ENCODE measurements at places on chromosomes 6 and 20. TPM values are rescaled to one million over a fixed set of nuclear protein-coding genes. Genes with fewer than 3 reads are reported as not detected.

The FBXO9 gene
- polyA plus RNA-seq: 44.3 TPM

The FOXA2 gene
- polyA plus RNA-seq: not detected

The ANKEF1 gene
- 6.0 TPM for polyA plus RNA-seq

The POLR1H gene
- 123 TPM for polyA plus RNA-seq

The TUBB1 gene
- polyA plus RNA-seq: 0.14 TPM

The RIMS1 gene
- not detected for polyA plus RNA-seq

The OR2J3 gene
- not detected for polyA plus RNA-seq

DNA sequence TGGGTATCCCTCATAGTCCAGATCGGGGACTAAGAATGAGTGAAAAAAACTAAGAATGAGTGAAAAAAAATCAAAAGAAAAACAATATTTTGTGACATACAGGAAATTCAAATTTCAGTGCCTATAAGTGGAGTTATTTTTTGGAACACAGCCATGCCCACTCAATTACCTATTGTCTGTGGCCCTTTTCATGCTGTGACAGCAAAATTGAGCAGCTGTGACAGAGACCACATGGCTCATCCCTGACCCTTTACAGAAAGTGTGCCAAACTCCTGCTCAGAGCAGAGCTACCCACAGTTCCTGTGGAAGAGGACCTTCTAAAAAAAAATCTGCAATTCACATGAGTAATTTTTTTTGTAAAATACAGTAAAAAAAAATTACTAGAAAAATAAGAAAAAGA is 1.4 kb downstream of the NCR2 start:
- no peaks in the 10 kb centered on the region for H3K27me3 ChIP-seq
- H3K27ac ChIP-seq: no peak overlapping the region
- no peaks in the 10 kb centered on the region for H3K36me3 ChIP-seq

DNA sequence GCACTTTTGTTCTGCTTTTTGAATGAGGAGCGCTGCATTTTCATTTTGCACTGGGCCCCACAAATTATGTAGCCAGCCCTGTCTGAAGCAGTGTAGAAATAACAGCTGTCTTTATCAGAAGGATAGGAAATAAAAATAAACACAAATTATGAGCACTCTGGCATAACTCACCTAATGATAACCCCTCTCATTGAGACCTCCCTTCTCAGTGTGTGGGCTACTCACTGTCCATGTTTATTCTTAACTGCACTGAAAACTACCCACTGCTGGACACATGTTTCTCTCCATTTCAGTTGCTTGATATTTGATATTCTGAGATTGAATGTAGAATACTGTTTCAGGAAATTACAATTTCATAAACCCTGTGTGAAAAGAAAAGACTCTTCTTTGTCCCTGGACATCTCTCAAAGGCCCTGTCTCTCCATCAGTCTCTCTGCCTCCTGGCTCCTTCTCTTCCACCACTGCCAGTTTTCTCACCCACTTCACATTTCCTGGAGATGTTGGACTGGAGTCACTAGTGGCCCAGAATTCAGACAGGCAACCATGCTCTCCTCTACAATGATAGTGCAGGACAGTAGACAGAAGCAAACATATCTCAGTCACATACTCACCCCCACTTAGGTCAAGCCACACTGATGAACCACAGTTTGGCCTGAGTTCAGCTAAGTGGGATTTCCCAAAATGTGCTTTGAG is 29.6 kb upstream of the SAYSD1 start:
- H3K4me3 ChIP-seq: no peak overlapping the region
- no peaks in the 10 kb centered on the region for H3K4me1 ChIP-seq
- DNase-seq: no peak

DNA sequence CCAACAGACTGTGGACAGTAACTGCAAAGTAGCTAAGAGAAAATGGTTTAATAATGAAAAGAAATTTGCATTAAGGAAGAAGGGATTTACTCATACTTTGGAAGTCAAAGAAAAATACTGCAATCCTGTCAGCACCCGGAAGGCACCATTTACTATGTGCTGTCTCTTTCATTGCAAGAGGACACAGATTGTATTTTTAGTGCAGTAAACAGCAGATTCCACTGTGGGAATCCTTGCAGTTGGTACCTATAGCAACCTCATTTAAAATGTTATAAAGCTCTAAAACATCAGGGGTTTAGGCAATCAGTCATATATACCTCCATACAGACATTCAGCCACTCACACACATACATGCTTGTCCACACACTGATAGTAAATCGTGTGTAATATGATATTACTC is 346.8 kb downstream of the PKHD1 start:
- no peaks in the 10 kb centered on the region for H3K4me1 ChIP-seq
- no peak for DNase-seq

- no peaks in the 10 kb centered on the region for H3K27me3 ChIP-seq
- no peaks in the 10 kb centered on the region for H3K36me3 ChIP-seq
- no peaks in the 10 kb centered on the region for H3K4me1 ChIP-seq
- no peak overlapping the region for H3K4me3 ChIP-seq
- DNase-seq: no peak
- no peak overlapping the region for H3K27ac ChIP-seq
Measured at GRCh38 chr20:58608096-58608840, 42.8 kb upstream of the STX16 start.

GRCh38 chr6:23510778-23511510 is 615.1 kb upstream of the NRSN1 start:
- no peaks in the 10 kb centered on the region for H3K27me3 ChIP-seq
- H3K36me3 ChIP-seq: no peaks in the 10 kb centered on the region
- H3K27ac ChIP-seq: no peak overlapping the region
- DNase-seq: no peak

- H3K36me3 ChIP-seq: peaks cover 7% of the 10 kb centered on the region
- DNase-seq: peak; percentile 77
- peak overlapping the region; percentile 96 for H3K27ac ChIP-seq
- peaks cover 60% of the 10 kb centered on the region for H3K4me1 ChIP-seq
- peak overlapping the region; percentile 100 for H3K4me3 ChIP-seq
- H3K27me3 ChIP-seq: no peaks in the 10 kb centered on the region
Measured at GRCh38 chr6:139135578-139136545, 982 bp downstream of the HECA start.

DNA sequence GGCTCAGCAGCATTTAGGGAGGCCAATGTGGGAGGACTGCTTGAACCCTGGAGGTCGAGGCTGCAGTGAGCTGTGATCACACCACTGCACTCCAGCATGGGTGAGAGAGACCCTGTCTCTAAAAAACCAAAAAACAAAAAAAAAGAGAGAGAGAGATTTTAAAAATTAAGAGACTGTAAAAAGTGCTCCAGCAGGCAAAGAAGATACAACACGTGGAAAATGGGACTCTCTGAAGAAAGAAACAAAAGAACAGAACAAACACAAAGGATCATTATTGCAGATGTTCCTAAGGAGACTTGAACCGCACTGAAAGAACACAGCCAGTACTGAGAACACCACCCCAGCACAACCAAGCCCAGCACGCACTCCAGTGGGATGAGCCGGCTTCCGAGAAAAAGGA is 74.2 kb downstream of the TAF4 start:
- DNase-seq: no peak
- H3K4me1 ChIP-seq: no peaks in the 10 kb centered on the region
- no peak overlapping the region for H3K27ac ChIP-seq
- no peak overlapping the region for H3K4me3 ChIP-seq
- peaks cover 82% of the 10 kb centered on the region for H3K36me3 ChIP-seq

DNA sequence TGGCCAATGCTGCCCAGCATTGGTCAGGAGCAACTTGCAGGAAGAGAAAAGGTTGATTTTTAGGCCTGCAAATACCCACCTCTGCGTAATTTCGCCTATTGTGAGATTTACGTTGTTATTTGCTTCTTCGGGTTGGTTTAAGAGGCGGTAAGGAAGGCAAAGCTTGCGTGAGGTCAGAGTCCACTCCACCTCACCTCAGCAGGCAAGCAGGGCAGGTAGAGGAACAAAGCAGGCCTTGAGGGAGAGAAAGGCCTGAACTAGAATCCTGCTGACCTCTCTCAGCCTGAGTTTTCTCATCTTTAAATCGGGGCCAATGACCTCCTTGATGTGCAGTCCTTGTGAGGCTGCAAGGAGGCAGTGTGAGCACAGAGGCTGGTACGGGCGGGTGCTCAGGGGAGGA is 239.1 kb downstream of the CDC5L start:
- peaks cover 5% of the 10 kb centered on the region for H3K27me3 ChIP-seq
- no peak for DNase-seq
- H3K36me3 ChIP-seq: no peaks in the 10 kb centered on the region
- no peak overlapping the region for H3K27ac ChIP-seq
- no peaks in the 10 kb centered on the region for H3K4me1 ChIP-seq

- H3K4me3 ChIP-seq: no peak overlapping the region
- H3K27ac ChIP-seq: no peak overlapping the region
- no peaks in the 10 kb centered on the region for H3K27me3 ChIP-seq
- no peak for DNase-seq
Measured at GRCh38 chr6:21873562-21873961, 280.0 kb downstream of the SOX4 start.

DNA sequence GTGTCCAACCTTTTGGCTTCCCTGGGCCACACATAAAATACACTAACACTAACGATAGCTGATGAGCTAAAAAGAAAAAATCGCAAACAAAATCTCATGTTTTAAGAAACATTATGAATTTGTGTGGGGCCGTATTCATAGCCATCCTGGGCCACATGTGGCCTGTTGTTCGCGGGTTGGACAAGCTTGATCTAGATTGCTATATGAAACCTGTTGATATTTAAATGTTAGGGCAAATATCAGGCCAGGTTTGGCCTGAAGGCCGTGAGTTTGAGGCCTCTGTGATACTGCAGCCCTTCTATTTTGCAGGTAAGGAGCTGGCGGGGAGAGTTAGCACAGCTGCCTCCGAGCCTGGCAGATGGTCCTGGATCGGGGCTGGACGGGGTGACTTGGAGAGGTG is 99.0 kb downstream of the CEBPB start:
- no peaks in the 10 kb centered on the region for H3K27me3 ChIP-seq
- no peaks in the 10 kb centered on the region for H3K36me3 ChIP-seq
- H3K27ac ChIP-seq: no peak overlapping the region
- no peak for DNase-seq
- H3K4me1 ChIP-seq: no peaks in the 10 kb centered on the region

DNA sequence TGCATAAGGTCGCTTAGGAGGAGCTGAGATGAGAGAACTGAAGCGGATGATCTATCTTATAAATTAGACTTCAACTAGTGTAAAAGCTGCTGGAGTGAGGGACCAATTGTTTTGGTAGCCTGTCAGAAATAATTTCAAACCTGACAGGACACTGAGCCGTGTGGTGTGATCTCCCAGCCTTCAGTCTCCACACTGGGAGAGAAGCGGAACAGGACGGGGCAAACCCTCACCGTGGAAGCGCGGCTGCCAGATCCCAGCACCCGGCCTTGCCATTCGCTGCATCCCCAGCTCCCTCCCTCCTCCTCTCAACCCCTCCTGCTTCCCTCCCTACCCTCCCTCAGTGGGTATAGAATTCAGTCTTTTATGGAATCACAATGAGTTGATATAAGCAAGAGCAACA is 900.1 kb upstream of the SLC35B3 start:
- DNase-seq: no peak
- H3K4me1 ChIP-seq: no peaks in the 10 kb centered on the region
- no peak overlapping the region for H3K27ac ChIP-seq

DNA sequence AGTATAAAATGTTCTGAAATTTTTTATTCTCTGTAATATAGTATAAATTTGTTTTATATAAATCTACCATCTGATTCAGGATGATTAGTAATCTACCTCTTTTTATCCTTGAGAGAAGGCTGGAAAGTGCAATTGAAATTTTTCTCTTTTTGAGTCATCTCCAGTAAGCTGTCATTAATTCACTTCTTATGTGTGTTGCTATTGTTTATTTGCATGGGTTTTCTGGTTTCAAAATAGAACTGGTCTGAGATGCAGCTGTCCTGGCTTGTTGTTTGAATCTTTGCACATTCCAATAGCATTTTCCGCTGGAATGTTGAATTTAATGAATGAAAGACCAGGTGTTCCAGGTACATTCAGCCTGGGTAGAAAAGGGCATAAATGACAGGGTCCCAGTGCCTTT is 24.3 kb upstream of the TAB2 start:
- DNase-seq: no peak
- H3K4me1 ChIP-seq: no peaks in the 10 kb centered on the region
- no peaks in the 10 kb centered on the region for H3K36me3 ChIP-seq
- no peak overlapping the region for H3K27ac ChIP-seq

GRCh38 chr6:158287047-158287446 is 25.2 kb upstream of the TULP4 start:
- no peak overlapping the region for H3K27ac ChIP-seq
- no peak for DNase-seq
- H3K27me3 ChIP-seq: no peaks in the 10 kb centered on the region

- DNase-seq: no peak
- H3K36me3 ChIP-seq: peaks cover 13% of the 10 kb centered on the region
- no peak overlapping the region for H3K4me3 ChIP-seq
- H3K27me3 ChIP-seq: no peaks in the 10 kb centered on the region
- H3K4me1 ChIP-seq: no peaks in the 10 kb centered on the region
Measured at GRCh38 chr6:161067749-161068148, 76.2 kb downstream of the MAP3K4 start.

DNA sequence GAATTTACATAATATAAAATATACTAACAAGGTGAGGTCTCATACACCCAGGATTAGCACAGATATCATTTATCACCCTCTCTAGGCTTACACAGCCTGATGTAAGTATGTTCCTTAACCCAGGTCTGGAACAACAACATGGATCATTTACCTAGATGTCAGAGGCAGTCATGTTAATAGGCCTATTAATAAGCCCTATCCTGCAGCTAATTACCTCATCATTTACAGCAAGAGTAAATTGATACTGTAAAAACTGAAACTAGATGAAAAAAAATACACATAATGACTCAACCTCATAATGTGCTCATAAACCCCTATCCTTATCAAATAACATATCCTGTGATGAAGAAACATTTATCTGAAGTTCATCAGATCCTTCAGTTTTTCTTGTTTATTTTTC is 334.3 kb upstream of the MANEA start:
- H3K27ac ChIP-seq: no peak overlapping the region
- H3K4me3 ChIP-seq: no peak overlapping the region
- no peaks in the 10 kb centered on the region for H3K36me3 ChIP-seq
- no peaks in the 10 kb centered on the region for H3K4me1 ChIP-seq
- DNase-seq: no peak

DNA sequence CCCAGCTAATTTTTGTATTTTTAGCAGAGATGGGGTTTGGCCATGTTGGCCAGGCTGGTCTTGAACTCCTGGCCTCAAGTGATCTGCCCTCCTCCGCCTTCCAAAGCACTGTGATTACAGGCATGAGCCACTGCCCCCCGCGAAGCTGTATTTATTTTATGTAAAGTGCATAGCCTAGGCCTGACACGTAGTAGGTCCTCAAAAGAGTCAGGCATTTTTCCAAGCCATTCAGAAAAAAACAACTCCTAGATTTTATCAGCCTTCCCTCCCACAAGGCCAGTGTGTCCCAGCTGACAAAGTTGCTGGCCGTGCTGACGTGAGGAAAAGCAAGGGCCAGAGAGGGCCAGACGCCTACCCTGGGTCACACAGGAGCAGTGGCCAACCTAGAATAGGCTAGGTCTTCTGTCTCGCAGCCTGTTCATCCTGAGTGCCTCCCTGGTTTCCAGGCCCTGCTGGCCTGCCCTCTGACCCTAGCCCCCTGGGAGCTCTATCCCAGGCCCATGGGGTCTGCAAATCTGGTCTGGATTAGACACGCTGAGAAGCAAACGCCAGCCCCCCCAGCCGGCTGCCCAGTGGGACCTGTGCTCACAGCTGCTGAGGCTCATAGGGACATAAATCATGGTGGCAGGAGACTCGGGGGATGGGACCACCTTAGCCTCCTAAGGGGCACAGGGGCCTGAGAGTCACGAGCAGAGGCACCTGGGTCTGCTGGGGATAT is 11.8 kb downstream of the TCF15 start:
- no peak for DNase-seq
- H3K36me3 ChIP-seq: no peaks in the 10 kb centered on the region
- H3K27ac ChIP-seq: no peak overlapping the region

Data from CD4-positive, CD25-positive, alpha-beta regulatory T cell (primary cell).